ENCODE measurements at places on chromosomes 5 and 9.
A peak's percentile ranks its signal among the peaks of the same experiment; 100 is the strongest.

DNA sequence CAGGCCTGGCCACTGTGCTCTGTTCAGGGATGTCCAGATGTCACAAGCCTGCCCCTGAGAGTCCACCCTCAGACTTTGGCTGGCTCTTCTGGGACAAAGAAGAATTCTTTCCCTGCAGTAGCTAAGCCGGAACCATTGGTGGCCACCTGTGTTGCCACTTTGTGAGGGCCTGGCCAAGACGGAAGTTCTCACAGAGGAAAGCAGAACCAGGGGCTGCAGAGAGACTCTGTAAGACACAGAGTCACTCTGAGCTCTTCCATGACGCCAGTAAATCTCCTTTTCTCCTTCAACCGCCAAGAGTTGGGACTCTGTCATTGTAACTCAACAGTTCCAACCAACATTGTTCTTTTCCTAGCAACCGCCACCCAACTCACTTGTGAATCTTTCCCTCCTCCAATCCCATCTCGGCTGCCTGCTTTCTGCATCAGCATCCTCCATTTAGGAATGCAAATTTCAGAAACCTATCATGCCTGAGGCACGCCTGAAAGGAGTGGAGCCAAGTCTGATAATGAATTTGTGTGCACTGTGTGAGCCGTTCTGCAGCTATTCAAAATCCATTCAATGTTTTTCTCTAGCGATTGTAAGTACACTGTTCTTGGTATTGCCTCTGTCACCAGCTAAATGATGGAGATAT, 37.8 kb upstream of the ATP6V1G1 start:
- no peak for DNase-seq

- no peak for DNase-seq
Observed at GRCh38 chr5:73434461-73434860, 14.1 kb downstream of the FOXD1 start.

- DNase-seq: no peak
Observed at GRCh38 chr5:101024299-101024698, 121.2 kb upstream of the ST8SIA4 start.

DNA sequence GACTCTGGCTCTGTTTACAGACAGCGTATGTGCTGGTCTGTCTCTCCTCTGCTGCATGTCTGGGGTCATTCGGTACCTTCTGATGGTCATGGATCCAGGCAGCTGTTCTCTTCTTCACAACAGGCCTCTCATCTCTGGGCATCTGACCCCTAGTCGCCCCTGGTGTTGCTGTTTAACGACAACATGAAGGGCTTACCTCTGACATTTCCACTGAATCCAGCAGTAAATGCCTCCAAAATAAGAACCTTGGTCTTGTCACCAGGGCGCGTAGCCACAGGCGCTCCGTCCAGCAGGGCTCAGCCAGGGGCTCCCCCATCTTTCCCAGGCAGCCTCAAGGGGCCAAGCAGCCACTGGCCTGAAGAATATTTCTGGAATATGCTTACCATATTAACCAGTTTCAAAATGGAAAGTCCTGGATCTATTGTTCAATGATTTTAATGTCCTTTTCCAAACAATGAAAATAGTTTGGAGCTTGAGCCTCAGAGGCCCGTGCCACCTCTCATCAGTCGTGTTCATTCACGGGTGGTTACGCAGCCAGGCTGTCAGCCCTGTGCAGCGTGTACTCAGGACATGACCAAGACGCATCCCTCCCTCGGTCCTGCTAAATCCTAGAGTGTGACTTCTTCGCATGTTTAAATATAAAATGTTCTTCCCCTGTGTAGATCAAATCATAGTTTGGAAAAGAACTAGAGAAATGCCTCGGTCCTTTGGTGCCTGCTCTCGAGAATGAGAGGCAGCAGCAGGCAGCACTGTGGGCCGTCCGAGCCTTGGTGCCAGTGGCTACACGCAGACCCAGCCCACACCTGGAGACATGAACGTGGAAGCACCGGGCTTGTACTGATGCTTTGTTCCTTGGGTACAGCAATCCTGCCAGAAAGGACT, 30.1 kb upstream of the LRRC14B start:
- DNase-seq: no peak

DNA sequence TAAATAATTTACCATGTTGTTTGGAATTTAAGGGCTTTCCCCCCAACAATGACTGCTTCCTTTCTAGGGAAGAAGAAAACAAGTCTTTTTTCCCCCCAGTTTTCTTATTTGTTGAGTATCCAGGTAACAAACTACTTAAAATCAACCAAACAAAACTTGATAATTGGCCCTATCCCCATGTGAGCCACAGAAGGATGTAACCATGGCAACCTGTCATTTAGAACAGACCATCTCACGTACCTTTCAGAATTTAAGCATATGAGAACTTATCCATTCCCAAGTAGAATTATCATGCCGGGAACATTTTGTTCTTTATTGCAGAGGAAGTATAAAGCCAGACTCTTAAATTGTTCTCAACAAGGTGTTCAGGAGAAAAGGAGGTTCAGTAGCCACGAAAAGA, 392.3 kb downstream of the CETN3 start:
- DNase-seq: peak; percentile 49

- DNase-seq: no peak
Observed at GRCh38 chr5:133706506-133707430, 94.4 kb upstream of the FSTL4 start.

DNA sequence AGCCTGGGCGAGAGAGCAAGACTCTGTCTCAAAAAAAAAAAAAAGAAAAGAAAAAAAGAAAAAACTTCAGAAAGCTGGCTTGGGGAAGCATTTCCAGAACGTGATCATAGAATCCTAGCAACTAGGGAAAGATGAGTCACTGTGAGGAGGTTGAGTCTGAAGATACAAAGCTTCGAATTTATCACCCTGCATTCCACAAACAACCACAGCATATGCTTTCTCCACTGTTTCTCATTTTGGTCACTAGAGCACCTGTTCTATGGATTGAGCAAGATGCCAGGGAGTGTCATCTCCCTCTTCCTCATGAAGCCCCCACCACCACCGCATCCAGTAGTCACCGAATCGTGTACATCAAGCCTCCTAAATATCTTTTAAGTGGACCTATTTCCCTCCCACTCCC, 37.9 kb downstream of the SEMA5A start:
- DNase-seq: no peak

DNA sequence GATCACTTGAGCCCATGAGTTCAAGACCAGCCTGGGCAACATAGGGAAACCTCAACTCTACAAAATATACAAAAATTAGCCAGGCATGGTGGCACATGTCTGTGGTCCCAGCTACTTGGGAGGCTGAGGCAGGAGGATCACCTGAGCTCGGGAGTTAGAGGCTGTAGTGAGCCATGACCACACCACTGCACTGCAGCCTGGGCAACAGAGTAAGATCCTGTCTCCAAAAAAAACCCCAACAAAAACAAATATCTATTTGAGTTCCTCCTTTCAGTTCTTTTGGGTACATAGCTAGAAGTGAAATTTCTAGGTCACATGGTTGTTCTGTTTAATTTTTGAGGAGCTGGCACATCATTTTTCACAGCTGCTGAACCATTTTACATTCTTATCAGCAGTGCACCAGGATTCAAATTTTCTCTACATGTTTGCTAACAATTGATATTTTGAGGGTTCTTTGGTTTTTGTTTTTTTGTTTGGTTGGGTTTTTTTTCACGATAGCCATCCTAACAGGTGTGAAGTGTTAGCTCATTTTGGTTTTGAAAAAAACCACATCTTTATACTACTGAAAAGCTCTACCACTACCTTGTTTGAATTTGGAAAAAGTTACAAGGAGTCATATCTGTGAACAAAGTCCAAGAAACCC, 176.9 kb upstream of the SLC12A2 start:
- DNase-seq: no peak

DNA sequence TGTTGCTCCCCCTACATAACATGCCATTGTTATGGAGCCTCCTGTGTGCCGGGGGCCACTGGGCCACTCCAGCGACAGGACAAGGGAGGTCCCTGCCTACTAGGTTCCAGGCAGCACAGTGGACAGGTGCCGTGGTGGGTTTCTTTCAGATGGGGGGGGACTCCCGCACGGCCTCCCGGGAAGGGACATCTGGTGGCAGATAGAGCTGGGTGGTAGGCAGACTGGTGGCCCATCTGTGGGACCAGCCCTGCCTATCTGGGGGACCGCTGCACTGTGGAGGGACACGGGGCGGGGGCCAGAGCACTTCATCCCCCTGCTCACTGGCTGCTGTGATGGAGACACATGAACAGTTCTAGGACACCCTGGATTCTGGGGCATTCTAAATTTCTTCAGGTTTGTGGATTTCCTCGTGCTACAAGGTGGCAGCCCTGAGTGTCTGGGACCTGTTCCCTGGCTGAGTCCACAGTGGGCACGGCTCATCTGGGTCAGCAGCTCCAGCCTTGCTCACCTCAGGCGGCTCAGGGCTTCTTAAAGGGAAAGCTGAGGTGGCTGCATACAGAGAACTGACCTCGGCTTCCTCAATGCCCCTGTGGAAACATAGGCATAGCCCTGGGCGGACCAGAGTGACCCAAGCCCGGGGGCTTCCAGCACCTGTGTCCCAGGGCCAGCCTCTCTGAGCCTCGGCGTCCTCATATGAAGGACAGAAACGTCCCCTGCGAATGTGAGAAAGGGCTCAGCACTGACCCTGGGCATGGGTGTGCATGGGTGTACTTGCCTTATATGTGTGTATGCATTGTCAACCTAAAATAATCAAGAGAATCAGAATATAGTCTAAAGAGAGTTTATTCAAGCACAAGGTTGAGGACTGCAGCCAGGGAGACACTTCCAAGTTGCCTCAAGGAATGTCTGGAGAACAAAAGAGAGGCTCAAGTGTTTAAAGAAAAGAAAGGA, 22.5 kb downstream of the FGD3 start:
- DNase-seq: no peak

- DNase-seq: no peak
Observed at GRCh38 chr9:2635922-2636321, 14.3 kb downstream of the VLDLR start.

DNA sequence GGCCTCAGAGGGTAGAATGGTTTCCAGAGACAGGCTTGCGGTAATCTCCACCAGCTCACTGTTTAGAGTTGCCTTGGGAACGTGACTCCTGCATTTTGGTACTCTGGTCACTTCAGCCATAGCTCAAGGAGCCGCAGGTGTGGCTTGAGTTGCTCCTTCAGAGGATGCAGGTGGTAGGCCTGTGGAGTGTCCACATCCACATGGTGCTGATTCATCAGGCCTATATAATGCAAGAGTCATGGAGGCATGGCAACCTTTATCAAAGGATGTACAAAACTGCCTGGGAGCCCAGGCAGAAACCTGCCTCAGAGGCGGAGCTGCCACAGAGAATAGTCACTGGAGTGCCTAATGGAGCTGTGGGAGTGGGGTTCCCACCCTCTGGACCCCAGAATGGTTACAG, 114.2 kb downstream of the ANXA1 start:
- DNase-seq: no peak

GRCh38 chr5:73902327-73903051, 276.5 kb downstream of the ARHGEF28 start:
- no peak for DNase-seq

- DNase-seq: no peak
Observed at GRCh38 chr9:30943446-30944224, 1440.8 kb upstream of the ACO1 start.

DNA sequence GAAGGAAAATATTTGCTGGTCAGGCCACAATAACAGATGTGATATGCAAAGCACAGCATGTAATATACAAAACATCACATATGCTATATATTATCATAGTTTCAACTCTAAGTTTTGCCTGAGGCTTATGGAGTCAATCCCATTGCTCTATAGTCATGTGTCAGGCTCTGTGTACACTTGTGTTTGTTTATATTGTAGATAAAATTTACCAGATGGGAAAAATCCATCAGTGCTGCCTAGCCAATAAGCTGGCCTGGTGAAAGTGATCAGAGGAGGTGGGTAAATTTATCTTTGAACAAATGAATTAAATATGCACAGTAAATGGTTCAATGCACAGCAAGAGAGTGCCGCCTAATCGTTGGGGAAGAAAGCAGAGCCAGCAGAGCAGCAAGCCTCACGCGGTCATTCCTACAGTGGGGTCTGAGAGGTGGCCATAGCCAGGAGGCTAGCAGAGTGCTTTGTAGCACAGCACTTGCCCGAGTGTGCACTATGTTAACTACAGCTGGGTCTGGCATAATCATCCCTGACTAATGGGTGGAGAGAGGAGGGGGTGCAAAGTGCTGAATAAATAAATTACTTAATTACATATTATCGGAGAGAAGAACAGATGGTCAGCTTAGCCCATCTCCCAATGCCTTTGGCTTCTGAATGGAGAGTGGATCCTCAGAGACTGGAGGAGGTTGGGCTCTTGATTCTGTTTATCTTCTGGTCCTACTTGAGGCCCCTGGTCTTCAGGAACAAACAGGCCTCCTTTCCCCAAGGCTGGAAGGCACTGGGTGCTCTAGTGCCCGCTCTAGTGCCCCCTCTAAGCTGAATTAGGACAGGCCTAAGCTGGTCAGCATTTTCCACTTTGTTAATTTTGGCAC, 153.5 kb downstream of the MAT2B start:
- DNase-seq: no peak

- DNase-seq: no peak
Observed at GRCh38 chr5:107269256-107269655, 401.5 kb downstream of the EFNA5 start.

DNA sequence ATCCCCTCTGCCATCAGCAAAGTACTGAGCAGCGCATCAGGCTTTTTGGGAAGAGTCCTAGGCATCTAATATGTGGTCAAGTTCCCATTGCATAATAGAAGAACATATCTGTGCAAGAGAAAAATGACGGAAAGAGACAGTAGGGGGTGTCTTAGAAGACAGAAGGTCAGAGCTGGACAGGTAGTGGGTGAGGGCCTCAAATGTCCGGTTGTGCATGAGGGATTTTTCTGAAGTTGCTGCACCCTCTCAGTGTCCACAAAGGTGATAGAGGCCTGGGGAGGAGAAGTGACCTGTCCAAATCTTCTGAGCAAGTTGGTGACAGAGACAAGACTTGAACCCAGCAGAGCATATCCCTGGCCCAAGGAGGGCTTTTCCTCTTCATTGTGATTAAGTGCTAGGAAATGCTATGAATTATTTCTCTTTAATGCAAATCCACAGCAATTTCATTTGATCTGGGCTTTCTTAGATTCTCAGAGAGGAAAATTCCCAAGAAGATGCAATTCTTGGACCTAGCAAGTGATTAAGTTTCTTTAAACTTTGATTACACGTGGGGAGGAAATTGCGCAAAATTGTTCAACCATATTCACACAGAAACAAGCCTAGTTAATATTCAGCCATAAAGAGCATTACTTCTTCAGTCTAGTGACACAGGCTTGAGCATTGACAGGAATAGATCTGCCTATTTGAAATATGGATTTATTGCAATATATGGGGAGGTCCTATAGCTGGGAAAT, at the start of gene OR2S2:
Gene OR2S2, minus strand, starts transcription at position 51 of the 734 bp plus-strand sequence. CDS start 56 bp downstream, outside the sequence.
- DNase-seq: no peak

Measured in NCI-H1436 treated with DMSO at 0.1 percent for 48 hours (cell line).